ENCODE measurements at places on chromosomes 12 and 14. TPM values are rescaled to one million over a fixed set of nuclear protein-coding genes. Genes with fewer than 3 reads are reported as not detected.

GRCh38 chr12:112236386-112236785 lies 111.0 kb downstream of the TRAFD1 start:
- no peaks in the 10 kb centered on the region for H3K4me1 ChIP-seq
- H3K27me3 ChIP-seq, result no peaks in the 10 kb centered on the region
- no peak overlapping the region for H3K4me3 ChIP-seq
- peaks cover 92% of the 10 kb centered on the region for H3K36me3 ChIP-seq

GRCh38 chr14:75527449-75528163 lies 5.3 kb downstream of the BATF start:
- no peak overlapping the region for H3K27ac ChIP-seq
- H3K4me3 ChIP-seq, result no peak overlapping the region
- peaks cover 6% of the 10 kb centered on the region for H3K27me3 ChIP-seq
- H3K4me1 ChIP-seq, result no peaks in the 10 kb centered on the region
- no peak for DNase-seq

DNA sequence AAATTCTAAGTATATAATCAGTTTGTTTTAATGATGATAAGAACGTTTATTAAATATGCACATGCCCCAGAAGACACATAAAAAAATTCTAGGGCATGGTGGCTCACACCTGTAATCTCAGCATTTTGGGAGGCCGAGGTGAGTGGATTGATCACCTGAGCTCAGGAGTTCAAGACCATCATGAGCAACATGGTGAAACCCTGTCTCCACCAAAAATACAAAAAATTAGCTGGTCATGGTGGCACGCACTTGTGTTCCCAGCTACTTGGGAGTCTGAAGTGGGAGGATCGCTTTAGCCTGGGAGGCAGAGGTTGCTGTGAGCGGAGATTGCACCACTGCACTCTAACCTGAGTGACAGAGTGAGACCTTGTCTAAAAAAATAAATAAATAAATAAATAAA lies 4.0 kb downstream of the CD69 start:
- H3K4me3 ChIP-seq, result no peak overlapping the region
- H3K4me1 ChIP-seq, result no peaks in the 10 kb centered on the region
- H3K27ac ChIP-seq, result no peak overlapping the region
- no peaks in the 10 kb centered on the region for H3K27me3 ChIP-seq
- no peak for DNase-seq

DNA sequence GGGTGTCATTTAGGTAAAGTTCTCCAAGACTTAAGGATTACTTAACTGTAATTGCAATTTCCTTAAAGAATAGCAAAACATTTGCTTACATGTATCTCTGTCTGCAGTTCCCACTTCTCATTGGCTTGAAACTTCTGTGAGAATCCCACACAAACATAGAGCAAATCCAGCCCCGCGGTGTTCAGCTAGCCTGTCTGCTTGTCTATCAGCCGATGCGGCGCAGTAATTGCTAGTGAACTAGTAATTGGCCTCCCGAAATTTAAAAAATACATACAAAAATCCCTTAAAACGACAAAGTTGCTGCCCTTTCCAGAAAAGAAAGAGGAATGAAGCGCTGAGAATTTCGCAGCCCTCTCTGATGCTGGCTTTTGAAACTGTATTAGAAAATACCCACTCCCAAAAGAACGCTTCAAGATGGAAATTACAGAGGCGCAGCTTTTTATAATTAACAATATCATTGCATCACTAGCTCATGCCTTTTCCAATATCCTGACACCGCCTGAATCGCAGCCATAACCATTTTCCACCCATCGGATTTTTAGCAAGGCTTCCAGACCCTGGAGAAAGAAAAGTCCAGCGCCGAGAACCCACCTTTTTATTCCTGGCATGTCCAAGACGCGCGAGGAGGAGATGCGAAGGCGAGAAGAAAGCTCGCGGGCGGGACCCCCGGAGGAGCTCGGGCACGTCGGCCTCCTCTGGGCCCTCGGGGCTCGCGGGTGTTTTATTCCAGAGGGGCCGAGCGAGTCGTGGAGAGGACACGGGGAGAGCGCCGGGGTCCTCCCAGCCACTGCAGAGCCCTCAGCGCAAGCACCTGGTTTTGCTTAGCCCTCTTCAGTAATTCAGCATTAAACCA lies 646 bp downstream of the FBLN5 start:
- no peaks in the 10 kb centered on the region for H3K36me3 ChIP-seq
- H3K27me3 ChIP-seq, result peaks cover 11% of the 10 kb centered on the region
- peak; percentile 68 for DNase-seq
- peaks cover 15% of the 10 kb centered on the region for H3K4me1 ChIP-seq
- H3K27ac ChIP-seq, result peak overlapping the region; percentile 89
- peak overlapping the region; percentile 62 for H3K4me3 ChIP-seq

GRCh38 chr14:32259368-32260013 lies 56.4 kb upstream of the RNU6-8 start:
- no peaks in the 10 kb centered on the region for H3K27me3 ChIP-seq
- H3K27ac ChIP-seq, result no peak overlapping the region
- DNase-seq, result no peak
- H3K36me3 ChIP-seq, result no peaks in the 10 kb centered on the region
- H3K4me1 ChIP-seq, result peaks cover 6% of the 10 kb centered on the region

DNA sequence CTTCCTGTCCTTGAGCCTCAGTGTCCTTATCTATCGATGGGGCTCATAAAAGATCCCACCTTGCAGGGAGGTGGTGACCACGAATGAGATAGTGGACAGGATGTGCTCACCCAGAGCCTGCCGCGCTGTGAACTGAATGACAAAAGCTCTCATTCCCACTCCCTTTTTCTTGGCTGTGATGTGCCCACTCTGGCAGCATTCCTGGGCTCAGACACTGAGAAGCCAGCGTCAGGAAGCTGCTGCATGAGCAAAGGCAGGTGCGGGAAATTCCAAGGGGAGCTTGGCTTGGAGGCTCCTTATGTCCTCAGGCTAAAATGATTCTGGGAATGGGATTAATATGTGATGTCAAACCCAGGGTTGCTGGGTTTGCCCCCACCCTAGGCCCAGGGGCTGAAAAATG lies 61.6 kb downstream of the EFCAB11 start:
- no peaks in the 10 kb centered on the region for H3K4me1 ChIP-seq
- no peak overlapping the region for H3K27ac ChIP-seq
- no peaks in the 10 kb centered on the region for H3K36me3 ChIP-seq
- no peak overlapping the region for H3K4me3 ChIP-seq
- H3K27me3 ChIP-seq, result no peaks in the 10 kb centered on the region

DNA sequence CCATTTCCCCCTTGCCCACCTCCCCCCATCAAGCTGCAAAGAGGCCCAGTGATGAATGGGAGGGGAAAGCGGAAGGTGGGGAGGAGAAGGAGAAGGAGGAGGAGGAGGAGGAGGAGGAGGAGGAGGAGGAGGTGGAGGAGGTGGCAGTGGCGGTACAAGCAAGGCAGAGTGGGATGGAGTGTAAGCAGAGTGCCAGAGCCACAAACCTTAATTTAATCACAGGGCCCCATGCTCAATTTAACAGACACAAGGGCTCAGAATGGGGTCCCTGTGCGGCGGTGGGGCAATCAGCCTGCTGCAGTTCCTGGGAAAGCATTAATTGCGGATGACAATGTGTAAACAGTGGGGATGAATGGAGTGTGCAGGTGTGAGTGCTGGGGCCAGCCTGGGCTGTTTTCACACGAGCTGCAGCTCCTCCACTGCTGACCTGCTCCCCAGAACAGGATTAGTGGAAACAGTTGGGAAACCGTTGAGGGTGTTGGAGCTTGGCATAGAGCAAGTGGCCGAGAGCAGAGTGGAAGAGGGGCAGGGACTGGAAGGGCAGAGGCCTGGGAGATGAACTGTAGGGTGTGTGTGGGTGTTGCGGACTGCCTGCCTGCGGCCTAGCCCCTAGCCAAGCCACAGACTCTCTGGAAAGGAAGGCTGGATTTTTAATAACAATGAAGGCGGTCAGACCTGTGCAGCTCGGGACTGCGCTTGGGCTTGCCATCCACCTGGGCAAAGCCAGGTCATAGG lies 36.4 kb upstream of the SMOC1 start:
- no peak overlapping the region for H3K27ac ChIP-seq
- no peak overlapping the region for H3K4me3 ChIP-seq
- H3K27me3 ChIP-seq, result no peaks in the 10 kb centered on the region
- no peaks in the 10 kb centered on the region for H3K4me1 ChIP-seq
- no peak for DNase-seq

DNA sequence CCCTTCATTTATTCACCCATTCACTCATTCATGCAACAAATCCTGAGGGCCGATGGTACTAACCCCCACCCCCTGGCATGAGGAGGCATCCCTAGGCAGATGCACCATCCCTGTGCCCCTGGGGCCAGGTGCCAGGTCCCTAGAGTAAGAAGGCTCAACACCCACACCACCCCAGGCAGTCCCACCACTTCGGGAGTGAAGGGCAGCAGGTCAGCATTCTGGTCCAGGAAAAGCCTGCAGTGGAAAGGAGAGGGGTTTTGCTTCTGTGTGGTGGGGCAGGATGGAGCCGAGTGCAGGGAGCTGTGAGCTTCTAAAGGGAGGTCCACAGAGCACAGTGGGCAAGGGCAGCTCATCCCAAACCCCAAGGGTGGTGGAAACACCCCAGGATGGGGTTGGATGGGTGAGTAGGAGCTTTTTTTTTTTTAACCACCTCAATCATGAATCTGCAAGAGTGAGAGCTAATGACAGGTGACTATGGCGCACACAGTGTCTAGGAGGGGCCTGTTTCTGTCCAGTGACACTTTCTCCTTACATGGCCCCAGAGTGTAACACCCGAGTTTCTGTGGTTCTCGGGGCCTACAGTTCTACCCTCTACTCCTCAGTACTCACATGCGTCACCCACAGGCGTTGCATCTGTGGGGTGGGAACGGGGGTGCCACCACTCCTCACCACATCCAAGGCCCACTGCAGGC lies 414.3 kb downstream of the TMEM121 start:
- H3K27ac ChIP-seq, result no peak overlapping the region
- no peaks in the 10 kb centered on the region for H3K27me3 ChIP-seq
- H3K36me3 ChIP-seq, result no peaks in the 10 kb centered on the region
- no peak overlapping the region for H3K4me3 ChIP-seq
- DNase-seq, result no peak

- no peak for DNase-seq
- no peaks in the 10 kb centered on the region for H3K27me3 ChIP-seq
- no peaks in the 10 kb centered on the region for H3K36me3 ChIP-seq
- peaks cover 16% of the 10 kb centered on the region for H3K4me1 ChIP-seq
- no peak overlapping the region for H3K27ac ChIP-seq
Observed at GRCh38 chr12:76611533-76611932, 52.0 kb upstream of the OSBPL8 start.

- no peaks in the 10 kb centered on the region for H3K4me1 ChIP-seq
- no peak for DNase-seq
- no peak overlapping the region for H3K4me3 ChIP-seq
- H3K36me3 ChIP-seq, result no peaks in the 10 kb centered on the region
- H3K27me3 ChIP-seq, result no peaks in the 10 kb centered on the region
- no peak overlapping the region for H3K27ac ChIP-seq
Observed at GRCh38 chr14:28323366-28323765, 443.2 kb upstream of the FOXG1 start.

DNA sequence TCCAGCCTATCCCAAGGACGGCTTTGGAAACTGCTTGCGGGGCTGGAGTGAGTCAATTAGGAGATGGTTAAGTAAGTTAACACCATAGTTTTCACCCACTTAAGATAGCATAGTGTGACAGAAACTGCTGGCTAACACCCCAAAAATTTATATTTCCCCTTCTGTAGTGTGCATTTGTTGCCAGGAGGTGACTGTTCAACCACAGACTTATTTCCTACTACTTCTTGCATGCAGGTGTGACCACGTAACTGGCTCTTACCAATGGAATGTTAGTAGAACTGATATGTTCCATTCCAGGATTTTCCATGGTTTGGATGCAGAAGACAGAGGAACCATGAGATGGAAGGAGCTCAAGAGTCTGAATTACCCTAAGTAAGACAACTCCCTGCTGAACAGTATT lies 52.9 kb upstream of the SLC35F4 start:
- H3K27ac ChIP-seq, result no peak overlapping the region
- no peak overlapping the region for H3K4me3 ChIP-seq
- H3K36me3 ChIP-seq, result no peaks in the 10 kb centered on the region
- no peaks in the 10 kb centered on the region for H3K27me3 ChIP-seq

GRCh38 chr12:58249610-58250009 lies 308.2 kb downstream of the ATP23 start:
- H3K36me3 ChIP-seq, result no peaks in the 10 kb centered on the region
- no peak overlapping the region for H3K4me3 ChIP-seq
- H3K27ac ChIP-seq, result no peak overlapping the region
- DNase-seq, result no peak
- H3K4me1 ChIP-seq, result no peaks in the 10 kb centered on the region

DNA sequence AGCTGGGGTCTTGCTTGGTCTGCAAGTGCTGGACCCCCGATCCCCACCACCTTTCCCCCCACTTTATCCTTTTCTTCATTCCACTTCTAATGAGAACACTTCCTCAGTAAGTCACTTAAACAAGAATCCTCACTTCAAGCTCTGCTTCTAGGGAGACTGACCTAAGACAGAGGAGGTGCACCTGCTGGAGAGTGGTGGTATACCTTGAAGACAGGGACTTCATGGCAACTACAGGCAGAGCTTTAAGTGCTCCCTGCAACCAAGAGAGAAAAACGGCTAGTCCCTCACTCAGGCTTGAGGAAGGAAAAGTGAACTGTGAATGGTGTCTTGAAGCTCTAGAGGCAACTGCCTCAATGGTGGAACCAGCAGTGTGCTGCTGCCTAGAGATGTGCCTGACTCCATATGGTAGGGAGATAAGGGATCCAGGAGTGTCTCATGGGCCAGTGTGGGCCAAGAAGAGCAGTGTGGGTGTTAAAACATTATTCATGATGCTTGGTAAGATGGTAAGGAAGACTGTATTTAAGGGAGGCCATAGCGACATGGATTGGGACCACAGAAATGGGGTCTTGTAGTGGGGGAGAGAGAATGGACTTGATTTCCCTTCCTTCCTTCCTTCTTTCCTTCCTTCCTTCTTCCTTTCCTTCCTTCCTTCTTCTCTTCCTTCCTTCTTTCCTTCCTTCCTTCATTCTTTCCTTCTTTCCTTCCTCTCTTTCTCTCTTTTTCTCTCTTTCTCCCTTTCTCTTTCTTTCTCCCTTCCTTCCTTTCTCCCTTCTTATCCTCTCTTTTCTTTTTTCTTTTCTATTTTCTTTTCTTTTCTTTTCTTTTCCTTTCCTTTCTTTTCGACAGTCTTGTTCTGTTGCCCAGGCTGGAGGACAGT lies 96.2 kb upstream of the NAP1L1 start:
- no peak for DNase-seq
- H3K27ac ChIP-seq, result no peak overlapping the region
- H3K4me1 ChIP-seq, result no peaks in the 10 kb centered on the region
- no peaks in the 10 kb centered on the region for H3K36me3 ChIP-seq

Gene ZFYVE26
- 36.8 TPM for total RNA-seq

Gene FOXA1
- total RNA-seq, result 6.5 TPM

Gene NUP107
- 82.7 TPM for total RNA-seq

Gene MRPL52
- total RNA-seq, result 73.3 TPM

Gene FLRT2
- 41.4 TPM for total RNA-seq

Gene SELPLG
- 1.3 TPM for total RNA-seq

Gene SCNN1A
- total RNA-seq, result 87.7 TPM

Gene POTEG
- total RNA-seq, result not detected

Gene NOS1
- 15.4 TPM for total RNA-seq

Gene CCDC197
- total RNA-seq, result not detected

Gene TGM1
- 128 TPM for total RNA-seq

All from suprapubic skin (tissue), 4 donors.